Natural killer cell treated with Interleukin-12 subunit alpha and Interleukin-12 subunit beta and Interleukin-15 and Interleukin-18, amount 100 ng/mL, for 72 hours (primary cell): ENCODE measurements at places on chromosomes 6 and 20. TPM values are rescaled to one million over a fixed set of nuclear protein-coding genes. Genes with fewer than 3 reads are reported as not detected.

DNA sequence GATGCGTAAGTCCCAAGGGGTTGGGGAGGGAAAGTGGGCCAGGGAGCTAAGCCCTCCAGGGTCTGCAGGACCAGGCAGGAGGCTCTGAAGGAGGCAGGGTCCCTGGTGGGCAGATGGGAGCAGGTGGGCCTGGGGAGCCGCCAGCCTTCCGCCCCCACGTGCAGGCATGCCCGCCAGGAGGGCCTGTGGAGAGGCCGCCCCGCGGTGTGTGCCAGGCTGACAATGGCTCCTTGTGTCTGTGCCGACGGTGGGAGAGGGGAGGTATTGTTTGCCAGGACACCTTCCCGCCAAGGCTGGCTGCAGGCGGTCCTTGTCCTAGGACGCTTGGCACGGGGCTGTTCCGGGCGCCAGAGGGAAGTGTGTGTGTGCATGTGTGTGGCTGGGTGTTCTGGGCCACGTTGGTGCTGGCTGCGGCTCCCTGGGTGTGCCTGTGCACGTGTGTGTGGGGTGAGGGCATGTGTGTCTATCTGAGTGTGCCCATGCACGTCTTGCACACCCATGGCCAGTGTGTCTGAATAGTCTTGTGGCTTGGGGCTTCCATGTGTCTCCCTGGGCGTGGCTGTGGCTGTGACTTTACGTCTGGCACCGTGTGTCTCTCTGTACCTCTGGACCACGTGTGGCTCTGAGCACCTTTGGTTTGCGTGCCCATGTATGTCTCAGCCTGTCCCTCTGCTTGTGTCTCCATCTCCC is 153.0 kb downstream of the CEBPB start:
- DNase-seq: no peak
- peak overlapping the region; percentile 76 for H3K27ac ChIP-seq
- peaks cover 74% of the 10 kb centered on the region for H3K4me1 ChIP-seq
- H3K36me3 ChIP-seq: peaks cover 6% of the 10 kb centered on the region

DNA sequence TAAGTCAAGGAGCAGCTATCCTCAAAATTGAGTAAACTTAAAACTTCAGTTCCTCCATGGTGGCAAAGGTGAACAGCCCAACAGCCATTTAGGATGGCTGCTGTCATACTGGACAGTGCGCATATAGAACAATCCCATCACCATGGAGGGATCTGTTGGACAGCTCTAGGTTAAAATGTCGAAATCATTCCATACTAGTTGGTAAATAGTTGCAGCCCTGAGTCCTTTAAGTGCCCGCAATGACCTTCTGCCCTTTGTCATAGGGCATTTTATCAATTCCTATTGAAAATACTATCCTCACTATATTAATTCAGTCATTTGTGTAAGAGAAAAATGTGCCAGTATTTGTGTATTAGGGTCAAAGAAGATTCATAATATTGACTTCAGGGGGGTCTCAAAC is 8.9 kb upstream of the ARMH2 start:
- no peak overlapping the region for H3K27ac ChIP-seq
- H3K4me3 ChIP-seq: no peak overlapping the region
- DNase-seq: no peak
- H3K4me1 ChIP-seq: peaks cover 3% of the 10 kb centered on the region

DNA sequence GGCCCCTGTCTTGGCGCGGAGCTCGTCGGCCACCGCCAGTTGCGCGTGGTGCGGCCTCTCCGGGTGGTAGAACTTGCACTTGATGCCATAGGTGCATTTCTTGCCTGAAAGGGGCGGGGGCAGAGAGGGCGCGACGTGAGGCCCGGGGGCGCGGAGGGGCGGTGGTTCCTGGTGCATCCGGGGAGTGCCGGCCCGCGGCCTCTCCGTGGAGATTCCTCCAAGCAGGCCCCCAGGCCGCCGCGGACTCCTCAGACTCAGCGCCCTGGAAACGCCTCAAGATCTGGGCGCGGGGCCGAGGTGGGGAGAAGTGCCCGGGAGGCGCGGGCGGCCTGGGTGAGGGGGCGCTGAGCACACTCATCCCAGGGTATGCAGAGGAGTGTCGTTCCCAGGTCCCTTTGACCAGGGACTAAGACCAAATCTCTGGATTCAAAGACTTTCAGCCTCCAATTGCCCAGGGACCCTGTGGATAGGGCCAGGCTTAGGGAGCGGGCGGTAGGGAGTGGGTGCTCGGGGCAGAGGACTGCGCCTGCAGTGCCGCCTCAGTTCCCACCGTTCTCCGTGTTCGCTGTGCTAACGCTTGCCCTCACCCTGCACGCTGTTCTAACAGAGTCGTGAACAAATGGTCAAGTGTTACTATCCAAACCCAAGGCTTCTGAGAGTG is 33.3 kb downstream of the ZC3H12D start:
- H3K27me3 ChIP-seq: no peaks in the 10 kb centered on the region
- no peak overlapping the region for H3K27ac ChIP-seq
- H3K36me3 ChIP-seq: no peaks in the 10 kb centered on the region
- H3K4me1 ChIP-seq: no peaks in the 10 kb centered on the region

Gene TRIM15
- 0.20 TPM for total RNA-seq

Gene SPTLC3
- total RNA-seq: not detected

GRCh38 chr6:110656492-110656891 is 158.8 kb downstream of the CDK19 start:
- no peaks in the 10 kb centered on the region for H3K27me3 ChIP-seq
- no peak overlapping the region for H3K27ac ChIP-seq
- no peak for DNase-seq
- no peaks in the 10 kb centered on the region for H3K36me3 ChIP-seq
- H3K4me1 ChIP-seq: no peaks in the 10 kb centered on the region
- H3K4me3 ChIP-seq: no peak overlapping the region

Gene OARD1
- 31.1 TPM for total RNA-seq

DNA sequence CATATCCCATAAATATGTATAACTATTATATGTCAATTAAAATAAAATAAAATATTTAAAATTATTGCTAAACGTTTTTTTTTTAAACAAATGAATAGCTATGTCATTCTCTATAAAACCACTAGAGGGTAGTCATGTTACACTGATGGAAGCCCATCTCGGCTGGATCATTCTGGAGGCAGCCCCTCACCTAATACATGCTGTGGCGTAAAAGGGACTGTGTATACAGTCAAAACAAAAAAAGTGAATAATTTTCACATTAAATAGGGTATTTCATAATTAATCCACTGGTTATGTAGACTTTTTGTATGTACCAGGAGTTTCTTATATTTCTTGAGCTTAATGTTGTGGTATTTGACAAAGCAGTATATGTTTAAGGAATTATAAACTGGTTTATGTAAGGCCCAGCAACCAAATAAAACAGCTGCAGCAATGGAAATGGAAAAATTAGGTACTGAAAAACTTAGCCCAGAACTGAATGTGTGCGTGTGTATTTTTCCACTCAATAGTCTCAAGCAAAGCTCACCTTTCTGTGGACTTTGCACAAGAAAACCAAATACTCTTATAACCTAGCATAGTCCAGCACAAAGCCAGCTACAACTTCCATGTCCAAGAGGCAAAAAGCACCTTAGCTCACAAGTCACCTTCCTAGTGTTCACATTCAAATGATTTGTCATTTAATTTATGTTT is 81.7 kb downstream of the COL9A1 start:
- DNase-seq: no peak
- no peak overlapping the region for H3K4me3 ChIP-seq
- H3K27me3 ChIP-seq: peaks cover 17% of the 10 kb centered on the region
- no peak overlapping the region for H3K27ac ChIP-seq
- H3K4me1 ChIP-seq: no peaks in the 10 kb centered on the region

DNA sequence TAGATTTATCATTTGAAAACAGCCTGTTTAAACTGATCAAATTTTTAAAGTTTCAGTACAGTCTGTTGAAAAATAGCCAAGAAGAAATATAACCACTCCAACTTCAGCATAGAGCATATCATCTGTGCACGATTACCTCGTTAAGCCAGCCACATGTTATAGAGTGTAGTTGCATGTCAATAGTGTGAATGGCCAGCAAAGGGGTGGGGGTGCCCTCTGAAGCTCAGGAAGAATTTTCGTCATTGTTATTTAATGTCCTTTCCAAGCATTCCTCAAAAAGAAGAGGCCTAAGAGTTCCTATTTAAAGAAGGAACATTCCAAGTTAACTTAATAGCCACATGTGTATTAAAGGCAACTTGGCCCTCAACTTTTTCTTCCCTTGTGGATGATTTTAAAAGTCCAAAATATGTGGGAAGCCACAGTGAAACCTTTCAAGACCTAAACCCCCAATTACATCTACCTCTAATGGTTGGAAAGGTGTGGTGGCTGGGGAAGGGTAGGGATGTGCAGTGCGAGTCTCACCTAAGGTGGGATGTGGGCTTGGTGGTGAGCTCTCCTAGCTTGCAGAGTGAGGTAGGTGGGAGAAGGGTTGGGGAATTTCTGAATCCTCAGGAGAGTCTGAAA is 1.8 kb upstream of the CCN2 start:
- H3K4me1 ChIP-seq: peaks cover 6% of the 10 kb centered on the region
- peaks cover 62% of the 10 kb centered on the region for H3K27me3 ChIP-seq
- no peak overlapping the region for H3K4me3 ChIP-seq
- H3K36me3 ChIP-seq: no peaks in the 10 kb centered on the region

DNA sequence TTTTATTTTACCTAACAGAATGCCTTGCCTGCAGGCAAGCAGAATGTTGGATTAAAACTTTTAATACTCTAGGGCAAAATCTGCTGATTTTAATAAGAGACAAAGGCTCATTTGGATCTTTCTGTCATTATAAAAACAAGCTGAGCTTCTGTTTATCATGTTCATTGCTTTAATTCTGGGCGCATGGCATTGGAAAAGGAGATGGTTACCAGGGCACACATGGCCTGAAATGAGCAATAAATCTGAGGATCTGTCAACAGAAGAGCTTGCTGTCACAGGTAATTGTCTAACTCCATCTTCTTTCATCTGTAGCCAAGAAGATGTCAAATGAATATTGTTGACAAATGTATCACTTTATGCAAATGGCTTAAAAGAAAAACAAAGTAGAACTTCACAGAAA is 439.6 kb downstream of the DOK5 start:
- no peaks in the 10 kb centered on the region for H3K36me3 ChIP-seq
- no peaks in the 10 kb centered on the region for H3K4me1 ChIP-seq

GRCh38 chr6:158654498-158654897 is 4.6 kb downstream of the SYTL3 start:
- peaks cover 48% of the 10 kb centered on the region for H3K36me3 ChIP-seq
- H3K27me3 ChIP-seq: no peaks in the 10 kb centered on the region
- DNase-seq: no peak
- peak overlapping the region; percentile 85 for H3K4me3 ChIP-seq
- H3K27ac ChIP-seq: peak overlapping the region; percentile 93
- peaks cover 72% of the 10 kb centered on the region for H3K4me1 ChIP-seq

Gene TNNC2
- not detected for total RNA-seq

GRCh38 chr6:138844192-138844591 is 48.3 kb downstream of the ECT2L start:
- no peaks in the 10 kb centered on the region for H3K4me1 ChIP-seq
- no peaks in the 10 kb centered on the region for H3K27me3 ChIP-seq
- no peaks in the 10 kb centered on the region for H3K36me3 ChIP-seq
- DNase-seq: no peak

DNA sequence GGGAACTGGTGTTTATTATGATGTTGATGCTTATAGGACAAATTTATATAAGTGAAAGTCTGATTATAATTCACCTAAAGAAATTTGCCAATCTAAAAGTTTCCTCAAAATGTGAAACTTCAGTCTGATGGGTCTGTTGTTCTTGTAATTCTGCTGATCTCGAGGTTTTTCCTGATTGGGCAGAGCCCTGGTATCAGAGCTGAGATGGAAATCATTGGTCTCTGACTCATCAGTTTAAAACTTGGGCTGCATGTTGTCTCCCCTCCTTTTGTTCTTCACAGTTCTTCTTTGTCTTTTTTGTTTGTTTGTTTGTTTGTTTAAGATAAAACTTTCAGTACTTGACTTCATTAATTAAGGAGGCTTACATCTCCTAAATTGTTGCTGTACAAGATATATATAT is 5.9 kb downstream of the SMAP1 start:
- H3K36me3 ChIP-seq: no peaks in the 10 kb centered on the region
- H3K27ac ChIP-seq: no peak overlapping the region
- peaks cover 48% of the 10 kb centered on the region for H3K4me1 ChIP-seq
- DNase-seq: no peak
- H3K4me3 ChIP-seq: no peak overlapping the region

DNA sequence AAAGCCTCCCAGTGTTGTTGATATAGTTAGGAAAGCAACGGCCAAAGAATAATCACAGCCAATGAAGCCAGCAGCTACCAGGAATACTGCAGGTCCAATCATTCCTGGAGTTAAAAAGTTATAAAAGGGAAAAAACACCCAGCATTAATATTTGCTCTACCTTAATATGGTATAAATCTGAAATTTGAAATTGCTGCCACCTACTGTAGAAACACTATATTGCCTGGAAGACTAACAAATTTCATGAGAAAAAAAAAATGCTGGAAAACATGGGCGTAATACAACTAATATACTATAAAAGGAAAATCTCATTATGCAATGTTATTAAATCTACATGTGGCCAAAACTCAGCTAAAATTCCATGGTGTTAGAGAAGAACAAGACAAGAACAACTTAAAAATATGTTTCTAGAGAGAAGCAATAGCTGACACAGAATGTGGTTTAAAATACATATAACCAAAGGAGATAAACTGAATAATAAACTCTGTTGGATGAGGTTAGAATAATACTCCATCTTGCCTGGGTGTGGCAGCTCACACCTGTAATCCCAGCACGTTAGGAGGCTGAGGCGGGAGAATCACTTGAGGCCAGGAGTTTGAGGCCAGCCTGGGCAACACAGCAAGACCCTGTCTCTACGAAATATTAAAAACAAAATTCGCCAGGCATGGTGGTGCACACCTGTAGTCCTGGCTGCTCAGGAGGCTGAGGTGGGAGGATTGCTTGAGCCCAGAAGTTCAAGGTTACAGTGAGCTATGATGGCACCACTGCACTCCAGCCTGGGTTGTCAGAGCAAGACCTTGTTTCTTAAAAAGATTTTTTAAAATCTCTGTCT is 43.1 kb downstream of the SLC17A5 start:
- no peak for DNase-seq
- H3K4me3 ChIP-seq: no peak overlapping the region
- peaks cover 4% of the 10 kb centered on the region for H3K4me1 ChIP-seq
- H3K27ac ChIP-seq: no peak overlapping the region
- H3K27me3 ChIP-seq: no peaks in the 10 kb centered on the region
- H3K36me3 ChIP-seq: peaks cover 4% of the 10 kb centered on the region

DNA sequence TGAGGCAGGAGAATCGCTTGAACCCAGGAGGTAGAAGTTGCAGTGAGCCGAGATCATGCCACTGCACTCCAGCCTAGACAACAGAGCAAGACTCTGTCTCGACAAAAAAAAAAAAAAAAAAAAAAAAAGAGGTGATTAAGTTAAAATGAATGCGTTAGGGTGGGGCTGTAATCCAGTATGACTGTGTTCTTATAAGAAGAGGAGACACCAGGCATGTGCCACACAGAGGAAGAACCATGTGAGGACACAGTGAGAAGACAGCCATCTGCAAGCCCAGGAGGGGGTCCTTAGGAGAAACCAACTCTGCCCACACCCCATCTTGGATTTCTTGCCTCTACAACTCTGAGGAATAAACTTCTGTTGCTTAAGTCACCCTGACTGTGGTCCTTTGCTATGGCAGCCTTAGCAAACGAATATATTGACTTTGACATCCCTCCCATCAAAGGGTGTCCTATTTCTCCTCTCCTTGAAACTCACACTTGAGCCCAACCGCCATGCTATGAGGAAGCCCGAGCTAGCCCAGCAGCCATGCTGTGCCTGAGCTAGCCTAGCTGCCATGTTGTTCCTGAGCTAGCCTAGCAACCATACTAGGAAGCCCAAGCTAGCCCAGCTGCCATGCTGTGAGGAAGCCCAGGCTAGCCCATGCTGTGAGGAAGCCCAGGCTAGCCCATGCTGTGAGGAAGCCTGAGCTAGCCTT is 15.8 kb upstream of the PPP1R16B start:
- H3K4me3 ChIP-seq: no peak overlapping the region
- H3K36me3 ChIP-seq: no peaks in the 10 kb centered on the region
